ENCODE measurements at places on chromosomes 16 and 17. TPM values are rescaled to one million over a fixed set of nuclear protein-coding genes. Genes with fewer than 3 reads are reported as not detected.

The PIK3R5 gene
- 0.15 TPM for total RNA-seq

The CDH3 gene
- total RNA-seq: 16.7 TPM

The BEAN1 gene
- total RNA-seq: not detected

The ABAT gene
- total RNA-seq: 0.77 TPM

The CHRNE gene
- 0.13 TPM for total RNA-seq

The NT5C gene
- total RNA-seq: 63.4 TPM
